ENCODE measurements at places on chromosomes 4 and X. TPM values are rescaled to one million over a fixed set of nuclear protein-coding genes. Genes with fewer than 3 reads are reported as not detected.

GRCh38 chr4:17117746-17118145 lies 219.3 kb upstream of the LDB2 start:
- no peak for DNase-seq

DNA sequence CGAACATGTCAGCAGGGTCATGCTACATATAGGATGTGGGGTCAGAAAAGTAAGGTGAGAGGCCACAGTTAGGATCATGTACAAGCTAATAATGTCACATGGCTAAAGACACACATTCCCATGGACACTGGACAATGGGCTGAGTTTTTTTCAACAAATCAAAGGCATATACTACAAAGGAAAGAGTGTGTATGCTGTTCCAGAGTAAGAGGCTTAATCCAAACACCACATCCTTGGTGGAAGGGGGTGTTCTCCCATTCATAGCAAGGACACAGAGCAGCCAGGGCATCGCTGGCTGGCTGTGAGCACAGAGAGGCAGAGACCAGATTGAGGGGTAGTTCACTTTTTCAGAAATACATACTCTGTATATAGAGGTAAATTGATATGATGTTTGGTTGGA lies 131.7 kb downstream of the MGST2 start:
- DNase-seq: no peak

DNA sequence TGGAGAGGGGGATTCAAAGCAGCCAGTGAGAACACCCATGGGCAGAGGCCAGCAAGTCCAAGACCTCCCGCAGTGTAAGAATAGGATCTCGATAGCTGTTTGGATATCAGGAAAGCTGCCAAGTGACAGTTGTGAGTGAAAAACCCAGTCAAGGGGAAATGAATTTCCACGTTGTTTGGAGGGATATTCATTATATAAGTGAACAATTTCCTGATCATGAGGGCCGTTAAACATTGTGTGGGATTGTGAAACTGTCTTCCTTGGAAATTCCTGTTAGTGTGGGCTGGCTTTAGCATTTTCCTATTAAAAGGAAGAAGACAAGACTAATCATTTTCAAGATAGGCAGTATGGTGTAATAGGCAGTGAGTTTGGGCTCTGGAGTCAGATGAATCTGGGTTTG lies 15.0 kb downstream of the CLDN2 start:
- DNase-seq: no peak

DNA sequence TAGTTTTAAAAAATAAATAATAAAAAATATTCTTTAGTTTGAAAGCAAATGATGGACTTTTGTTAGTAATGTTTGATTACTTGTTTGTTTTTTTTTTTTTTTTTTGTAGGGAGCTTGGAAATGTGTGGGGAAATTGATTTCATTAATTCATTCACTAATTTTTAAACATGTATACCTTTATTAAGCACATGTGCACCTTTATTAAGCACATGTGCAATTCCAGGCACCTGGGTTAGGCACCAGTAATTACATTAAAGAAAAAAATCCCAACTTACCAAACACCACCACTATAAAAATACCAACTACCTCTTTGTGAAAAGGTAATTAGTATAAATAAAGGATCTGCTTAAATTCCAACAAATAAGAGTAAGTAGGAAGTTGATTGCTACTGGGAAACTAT lies 9.5 kb downstream of the GUCY1B1 start:
- no peak for DNase-seq

GRCh38 chr4:145755802-145756201 lies 75.9 kb downstream of the C4orf51 start:
- no peak for DNase-seq

GRCh38 chr4:152684007-152684406 lies 4.2 kb upstream of the TMEM154 start:
- no peak for DNase-seq

The HPGDS gene
- not detected for total RNA-seq

The ATOH1 gene
- total RNA-seq: not detected

The SLC38A5 gene
- total RNA-seq: 252 TPM

The SMIM10L2A gene
- total RNA-seq: 0.03 TPM

The MTNR1A gene
- not detected for total RNA-seq

Data from foreskin keratinocyte (primary cell).